ENCODE measurements at places on chromosomes 4 and X.

- DNase-seq = no peak
Measured at GRCh38 chr4:5636766-5637670, 71.3 kb downstream of the EVC2 start.

- DNase-seq = no peak
Measured at GRCh38 chr4:56655627-56656345, 25.3 kb downstream of the HOPX start.

DNA sequence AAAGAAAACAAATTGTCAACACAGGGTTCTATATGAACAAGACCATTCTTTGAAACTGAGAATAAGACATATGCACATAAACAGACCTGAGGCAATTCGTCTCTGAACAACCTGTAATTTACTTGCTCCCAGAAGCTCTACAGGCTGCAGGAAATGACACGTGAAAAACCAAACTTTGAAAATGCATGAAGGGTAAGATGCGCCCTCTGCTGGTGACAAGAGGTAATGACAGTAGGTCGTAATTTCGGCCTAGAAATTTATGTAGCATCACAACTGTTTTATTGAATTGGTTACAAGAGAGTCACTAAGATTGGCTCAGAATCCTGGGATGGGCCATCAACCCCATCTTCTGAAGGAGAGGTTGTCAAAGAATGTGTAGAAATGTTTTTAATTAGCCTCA is 276.5 kb downstream of the PPP4R3C start:
- DNase-seq = no peak

GRCh38 chr4:17329046-17329445 is 182.8 kb downstream of the QDPR start:
- no peak for DNase-seq

GRCh38 chrX:4129626-4130025 is 416.2 kb upstream of the PRKX start:
- no peak for DNase-seq

DNA sequence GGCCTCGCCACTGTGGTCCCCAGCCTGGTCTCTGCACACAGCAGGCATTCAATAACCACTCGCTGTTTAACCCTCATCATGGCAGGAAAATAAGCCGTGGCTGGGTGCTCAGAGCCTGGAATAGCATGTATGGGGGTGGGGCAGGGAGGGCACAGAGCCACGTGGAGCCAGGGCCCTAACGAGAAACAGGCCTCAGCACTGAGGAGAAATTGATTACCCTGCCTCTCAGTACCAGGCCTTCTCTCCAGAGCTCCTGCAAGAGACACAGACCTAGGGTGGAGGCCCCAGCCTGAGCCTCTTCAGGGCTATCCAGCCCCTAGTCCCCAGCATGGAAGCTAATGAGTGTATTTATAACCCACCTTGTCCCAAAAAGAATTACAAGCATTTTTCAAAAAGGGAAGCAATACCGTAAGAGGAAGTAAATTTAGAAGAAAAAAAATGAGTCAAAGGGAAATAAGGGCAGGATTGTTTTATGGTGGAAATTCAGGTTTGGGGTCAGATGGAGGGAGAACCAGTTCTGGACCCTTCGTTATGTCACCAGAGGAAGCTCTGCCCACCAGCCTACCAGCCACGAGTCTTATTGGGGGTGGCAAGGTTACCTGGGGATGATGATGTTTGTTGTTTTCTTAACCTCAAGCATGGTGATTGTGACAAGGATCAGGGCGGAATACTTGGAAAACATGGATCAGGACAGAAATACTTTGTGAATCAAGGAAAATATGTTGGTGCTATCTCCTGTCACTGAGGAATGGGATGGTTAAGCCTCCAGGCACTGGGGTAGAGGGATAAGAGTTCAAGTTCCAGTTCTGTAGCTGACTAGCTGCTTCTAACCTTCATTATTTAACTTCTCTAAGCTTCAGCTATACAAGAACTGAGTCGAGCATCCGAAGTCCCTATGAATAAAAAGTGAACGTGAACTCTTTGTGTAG is 101.9 kb upstream of the RBPJ start:
- no peak for DNase-seq

DNA sequence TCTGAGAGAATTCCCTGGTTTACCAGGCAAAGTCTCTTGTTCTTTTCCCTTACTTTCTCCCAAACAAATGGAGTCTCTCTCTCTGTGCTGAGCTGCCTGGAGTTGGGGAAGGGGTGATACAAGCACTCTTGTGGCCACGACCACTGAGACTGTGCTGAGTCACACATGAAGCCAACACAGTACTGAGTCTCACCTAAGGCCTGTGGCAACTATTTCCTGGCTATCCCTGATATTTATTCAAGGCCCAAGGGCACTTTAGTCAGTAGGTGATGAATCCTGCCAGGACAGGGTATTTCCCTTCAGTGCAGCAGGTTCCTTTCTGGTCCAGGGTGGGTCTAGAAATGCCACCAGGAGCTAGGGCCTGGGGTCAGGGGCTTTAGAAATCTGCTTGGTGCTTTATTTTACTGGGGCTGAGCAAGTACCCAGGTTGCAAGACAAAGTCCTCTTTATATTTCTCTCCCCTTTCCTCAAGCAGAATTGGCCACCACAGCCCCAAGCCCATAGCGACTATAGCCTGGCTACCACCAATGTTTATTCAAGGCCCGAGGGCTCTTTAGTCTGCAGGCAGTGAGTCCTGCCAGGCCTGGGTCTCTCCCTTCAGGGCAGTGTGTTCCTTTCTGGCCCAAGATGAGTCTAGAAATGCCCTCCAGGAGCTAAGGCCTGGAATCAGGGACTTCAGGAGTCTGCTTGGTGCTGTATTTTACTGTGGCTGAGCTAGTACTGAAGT is 10.5 kb downstream of the ARL13A start:
- no peak for DNase-seq

Measured in HS-27A (cell line).